ENCODE measurements at places on chromosomes 3 and 15.

- DNase-seq: no peak
These were observed 36.8 kb upstream of the TBL1XR1 start for GRCh38 chr3:177234121-177234520.

DNA sequence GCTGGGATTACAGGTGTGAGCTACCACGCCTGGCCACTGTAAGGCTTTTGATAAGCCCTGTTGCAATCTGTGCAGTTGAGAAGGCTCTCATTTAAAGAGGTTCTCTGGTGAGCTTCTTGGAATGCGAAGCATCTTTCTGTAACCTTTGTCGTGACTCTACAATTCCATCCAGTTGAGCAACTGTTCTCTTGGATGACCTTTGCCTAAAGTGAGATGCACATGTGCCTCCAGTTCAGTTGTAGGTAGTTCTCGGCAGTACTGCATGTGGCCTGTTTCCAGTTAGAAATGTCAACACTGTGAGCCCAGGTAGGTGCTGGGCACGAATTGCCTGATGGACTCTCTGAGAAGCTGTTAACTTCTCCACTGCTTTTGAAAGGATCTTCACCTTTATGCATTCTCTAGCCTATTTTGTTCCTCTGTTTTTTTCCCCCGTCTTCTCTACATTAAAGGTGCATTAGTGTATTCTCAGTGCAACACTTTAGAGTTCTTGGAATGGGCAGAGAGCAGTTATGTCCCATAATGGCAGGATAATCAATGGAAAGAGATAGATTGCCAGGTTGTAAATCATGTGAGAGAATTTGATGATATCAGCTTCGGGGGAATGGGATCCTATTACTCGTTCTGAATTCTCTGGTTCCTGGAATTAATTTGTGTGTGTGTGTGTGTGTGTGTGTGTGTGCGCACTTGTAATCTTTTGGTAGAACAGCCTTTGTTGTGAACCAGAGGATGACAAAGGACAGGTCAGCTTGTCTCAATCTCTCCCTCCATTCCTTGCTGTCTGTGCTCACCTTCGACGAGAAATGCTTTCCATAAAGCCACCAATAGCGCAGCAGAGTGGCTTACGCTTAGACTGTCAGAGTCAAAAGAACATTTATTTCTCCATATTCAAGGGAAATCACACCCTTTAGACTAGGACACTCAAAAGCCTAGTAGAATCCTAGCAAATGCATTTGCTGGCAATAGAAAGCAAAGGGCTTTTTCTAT lies 51.1 kb downstream of the PTPRG start:
- DNase-seq: no peak

- DNase-seq: peak; percentile 61
These were observed 84.4 kb downstream of the SEMA5B start for GRCh38 chr3:122942937-122943827.

- no peak for DNase-seq
These were observed 262.7 kb upstream of the CTDSPL start for GRCh38 chr3:37598808-37599581.

DNA sequence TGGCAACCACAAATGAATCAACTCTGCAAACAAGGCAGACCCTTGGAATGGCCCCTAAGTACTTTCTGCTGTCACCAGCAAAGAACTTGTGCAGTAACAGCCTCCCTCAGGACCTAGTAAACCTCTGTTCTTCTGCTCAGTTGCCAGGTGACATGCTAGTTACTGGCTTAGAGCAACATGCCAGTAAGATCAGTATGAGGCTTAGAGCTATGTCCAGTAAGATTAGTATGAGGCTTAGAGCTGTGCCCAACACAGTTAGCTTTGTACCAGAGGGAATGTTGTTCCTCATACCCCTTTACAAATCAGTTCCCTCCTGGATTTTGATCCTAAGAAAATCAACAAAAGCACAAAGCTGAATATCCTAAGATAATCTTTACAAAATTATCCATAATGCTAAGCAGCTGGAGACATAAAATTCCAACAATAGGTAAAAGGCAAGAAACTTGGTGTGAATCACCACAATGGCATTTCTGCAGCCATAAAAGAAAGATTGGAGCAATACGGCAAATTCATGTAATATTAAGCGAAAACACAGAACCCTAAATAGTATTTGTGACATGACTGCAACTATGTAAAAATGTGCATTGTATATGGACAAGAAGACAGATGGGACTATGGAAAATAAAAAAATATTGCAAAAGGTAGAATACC lies 107.3 kb upstream of the LPP start:
- DNase-seq: no peak

GRCh38 chr3:37761586-37761985 lies 100.1 kb upstream of the CTDSPL start:
- no peak for DNase-seq

GRCh38 chr15:78024519-78024870 lies 53.0 kb downstream of the TBC1D2B start:
- no peak for DNase-seq

- no peak for DNase-seq
These were observed 42.0 kb upstream of the CGNL1 start for GRCh38 chr15:57334257-57334656.

DNA sequence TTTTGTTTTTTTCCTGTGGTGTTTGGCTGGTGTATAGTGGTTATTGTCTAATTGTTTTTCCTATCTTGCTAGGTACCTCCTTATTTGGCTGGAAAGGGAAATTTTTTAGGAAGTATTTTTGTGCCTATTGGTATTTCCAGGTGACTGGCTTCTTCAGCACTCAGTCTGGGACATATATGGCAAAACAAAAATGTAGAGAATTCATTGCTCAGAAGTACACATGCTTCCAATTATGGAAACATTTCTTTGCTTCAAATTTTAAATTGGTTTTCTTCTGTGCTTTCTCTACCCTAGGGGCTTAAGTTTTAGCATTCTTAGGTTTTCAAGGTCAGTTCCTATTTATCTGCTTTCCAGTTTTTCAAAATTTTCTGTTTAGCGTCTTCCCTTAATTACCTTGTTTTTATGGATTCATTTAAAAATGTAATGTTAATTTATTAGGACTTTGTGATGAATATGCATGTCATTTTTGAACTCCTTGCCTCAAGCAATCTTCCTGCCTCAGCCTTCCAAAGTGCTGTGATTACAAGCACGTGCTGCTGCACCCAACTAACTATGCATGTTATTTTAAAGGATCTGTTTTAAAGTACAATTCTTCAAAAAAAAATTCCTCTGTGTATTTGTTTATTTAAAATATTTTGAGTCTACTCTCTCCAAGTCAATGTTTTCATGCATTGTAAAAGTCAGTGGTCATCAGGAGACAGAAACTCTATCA lies 231.9 kb upstream of the DPPA4 start:
- no peak for DNase-seq

DNA sequence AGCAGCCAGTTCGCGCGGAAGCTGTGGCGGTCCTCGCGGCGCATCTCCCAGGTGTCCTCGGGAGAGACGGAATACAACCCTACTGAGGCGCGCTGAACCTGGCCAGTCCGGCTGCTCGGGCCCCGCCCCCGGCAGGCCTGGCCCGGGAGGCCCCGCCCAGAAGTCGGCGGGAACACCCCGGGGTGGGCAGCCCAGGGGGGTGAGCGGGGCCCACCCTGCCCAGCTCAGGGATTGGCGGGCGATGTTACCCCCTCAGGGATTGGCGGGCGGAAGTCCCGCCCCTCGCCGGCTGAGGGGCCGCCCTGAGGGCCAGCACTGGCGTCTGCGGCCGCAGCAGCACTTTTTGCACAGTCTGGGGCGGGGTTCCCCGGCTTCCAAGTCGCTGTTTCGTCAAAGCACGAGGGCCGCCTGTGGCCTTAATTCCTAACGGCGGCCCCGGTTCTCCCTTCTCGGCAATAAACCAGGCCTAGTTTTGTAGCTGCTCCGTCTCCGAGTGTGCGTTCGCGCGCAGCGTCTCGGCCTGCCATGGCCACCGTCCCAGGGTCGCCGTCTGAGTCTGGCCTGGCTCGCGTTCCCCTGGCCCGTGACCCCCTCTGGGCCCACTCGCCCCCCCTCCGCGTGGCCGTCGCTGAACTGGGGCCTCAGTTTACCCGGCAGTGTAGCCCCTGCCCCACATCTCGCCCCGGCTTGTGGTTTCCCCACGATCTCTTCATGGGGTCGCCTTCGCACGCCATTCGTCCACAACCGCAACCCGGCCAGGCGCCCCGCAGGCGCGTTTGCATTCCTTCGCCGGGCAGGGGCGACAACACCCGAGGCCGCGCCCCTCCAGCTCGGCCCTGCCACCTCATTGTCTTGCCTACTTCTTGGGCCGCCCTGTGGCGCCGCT lies 30.0 kb downstream of the NBEAL2 start:
- no peak for DNase-seq

DNA sequence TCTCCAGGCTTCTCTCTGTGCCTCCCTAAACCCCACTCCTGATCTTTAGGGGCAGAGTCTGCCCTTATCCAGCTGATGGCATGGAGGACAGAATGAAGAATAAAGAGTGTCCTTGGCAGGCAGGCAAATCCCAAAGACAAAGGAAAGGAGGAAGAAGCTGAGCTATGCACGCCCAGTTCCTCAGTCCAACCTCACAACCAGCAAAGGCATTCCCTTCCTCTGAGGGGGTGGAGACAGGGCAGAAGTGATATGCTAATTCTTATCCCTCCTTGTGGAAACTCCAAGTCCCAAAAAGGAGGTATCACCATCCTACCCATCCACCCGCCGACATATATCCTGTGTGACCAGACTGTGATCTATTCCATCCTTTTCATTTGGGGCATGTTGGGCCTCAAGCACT lies 10.5 kb upstream of the CCDC54 start:
- DNase-seq: no peak

- no peak for DNase-seq
These were observed 272.8 kb upstream of the ARRDC4 start for GRCh38 chr15:97687654-97688053.

- no peak for DNase-seq
These were observed 22.6 kb downstream of the PBRM1 start for GRCh38 chr3:52663098-52663497.

DNA sequence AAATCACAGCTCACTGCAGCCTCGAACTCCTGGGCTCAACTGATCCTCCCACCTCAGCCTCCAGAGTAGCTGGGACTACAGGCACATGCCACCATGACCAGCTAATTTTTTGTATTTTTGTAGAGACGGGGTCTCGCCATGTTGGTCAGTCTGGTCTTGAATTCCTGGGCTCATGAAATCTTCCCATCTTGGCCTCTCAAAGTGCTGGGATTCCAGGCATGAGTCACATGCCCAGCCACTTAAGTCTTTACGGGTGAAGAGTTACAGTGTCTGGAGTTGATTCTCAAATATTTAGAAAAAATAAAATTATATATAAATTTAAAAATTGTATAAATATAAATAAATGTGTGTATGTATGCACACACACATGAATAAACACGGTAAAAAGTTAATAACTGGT lies 14.5 kb upstream of the KBTBD12 start:
- no peak for DNase-seq

- no peak for DNase-seq
These were observed 156.9 kb downstream of the ATP8B4 start for GRCh38 chr15:49962044-49962602.

GRCh38 chr3:114450008-114450596 lies 156.3 kb downstream of the TIGIT start:
- DNase-seq: no peak

Data from HepG2 (cell line).